ENCODE measurements at places on chromosomes 1 and 21. TPM values are rescaled to one million over a fixed set of nuclear protein-coding genes. Genes with fewer than 3 reads are reported as not detected.

The IVL gene
- total RNA-seq, result not detected

The CD5L gene
- not detected for total RNA-seq

The SELP gene
- total RNA-seq, result not detected

The GNAT2 gene
- total RNA-seq, result not detected

DNA sequence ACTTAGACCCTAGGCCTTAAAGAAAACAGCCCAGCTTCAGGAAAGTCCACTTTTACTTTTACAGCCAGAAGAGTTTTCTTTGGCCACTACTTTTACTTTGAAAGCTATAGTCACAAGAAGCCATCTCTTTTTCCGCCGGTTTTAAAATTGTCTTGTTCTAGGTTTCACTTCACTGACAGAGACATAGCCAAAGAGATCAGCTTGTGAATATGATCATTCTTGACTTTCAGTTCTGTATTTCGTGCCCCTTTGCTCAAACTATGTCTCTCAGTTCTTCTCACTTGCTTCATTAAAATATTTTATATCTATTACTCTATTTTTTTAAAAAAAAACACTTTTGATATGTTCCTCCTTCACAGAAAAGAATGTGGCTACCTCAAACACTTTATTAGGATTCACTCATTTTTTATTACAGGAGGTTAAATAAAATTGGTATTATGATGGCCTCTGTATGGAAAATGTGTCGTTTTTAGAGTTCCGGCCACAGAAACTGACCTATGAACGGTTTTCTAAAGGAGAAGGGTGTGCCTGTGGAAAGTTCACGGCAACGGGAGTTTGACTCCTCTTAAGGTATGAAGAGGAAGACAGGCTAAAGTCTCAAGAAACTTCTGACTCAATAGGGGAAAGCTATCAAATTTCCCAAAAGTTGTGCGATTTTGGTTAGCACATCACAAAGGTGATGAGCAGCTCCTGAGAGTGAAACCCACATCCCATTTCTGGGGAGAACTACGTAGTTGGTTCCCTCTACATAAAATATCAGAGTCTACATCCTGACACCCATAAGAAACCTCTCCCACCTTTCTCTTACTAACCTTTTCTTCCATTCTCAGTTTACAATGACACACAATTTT is 1.2 kb downstream of the MCOLN2 start:
- peaks cover 16% of the 10 kb centered on the region for H3K4me1 ChIP-seq
- H3K4me3 ChIP-seq, result no peak overlapping the region
- no peak for DNase-seq
- H3K27me3 ChIP-seq, result peaks cover 63% of the 10 kb centered on the region
- H3K36me3 ChIP-seq, result peaks cover 10% of the 10 kb centered on the region

- H3K36me3 ChIP-seq, result no peaks in the 10 kb centered on the region
- no peak overlapping the region for H3K27ac ChIP-seq
- no peak for DNase-seq
- H3K4me1 ChIP-seq, result peaks cover 37% of the 10 kb centered on the region
- H3K27me3 ChIP-seq, result no peaks in the 10 kb centered on the region
- H3K4me3 ChIP-seq, result no peak overlapping the region
Observed at GRCh38 chr1:230796626-230797025, 49.4 kb downstream of the CAPN9 start.

- no peaks in the 10 kb centered on the region for H3K36me3 ChIP-seq
- no peak for DNase-seq
- no peaks in the 10 kb centered on the region for H3K27me3 ChIP-seq
- no peak overlapping the region for H3K4me3 ChIP-seq
- no peak overlapping the region for H3K27ac ChIP-seq
- no peaks in the 10 kb centered on the region for H3K4me1 ChIP-seq
Observed at GRCh38 chr1:98371764-98372163, 289.8 kb upstream of the SNX7 start.

DNA sequence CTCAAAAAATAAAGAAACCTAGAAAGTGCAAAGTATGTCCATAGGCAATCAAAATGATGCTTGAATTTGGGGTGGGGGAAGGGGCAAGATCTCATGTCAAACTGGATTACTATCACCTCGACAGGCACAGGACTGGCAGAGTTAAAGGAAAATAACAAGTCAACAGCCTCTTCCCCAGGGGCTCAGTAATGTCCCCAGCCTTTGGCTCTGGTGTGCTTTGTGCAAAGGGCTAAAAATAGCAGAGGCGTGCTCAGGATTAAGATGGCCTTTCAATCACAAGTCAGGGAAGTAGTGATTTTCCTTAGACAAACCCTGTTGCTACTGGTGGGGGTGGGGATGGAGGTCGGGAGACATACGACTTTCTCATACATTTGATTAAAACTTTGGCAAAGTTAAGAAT is 63.5 kb upstream of the OLIG2 start:
- H3K4me1 ChIP-seq, result no peaks in the 10 kb centered on the region
- no peak for DNase-seq
- no peaks in the 10 kb centered on the region for H3K36me3 ChIP-seq
- H3K4me3 ChIP-seq, result no peak overlapping the region
- H3K27me3 ChIP-seq, result peaks cover 39% of the 10 kb centered on the region

DNA sequence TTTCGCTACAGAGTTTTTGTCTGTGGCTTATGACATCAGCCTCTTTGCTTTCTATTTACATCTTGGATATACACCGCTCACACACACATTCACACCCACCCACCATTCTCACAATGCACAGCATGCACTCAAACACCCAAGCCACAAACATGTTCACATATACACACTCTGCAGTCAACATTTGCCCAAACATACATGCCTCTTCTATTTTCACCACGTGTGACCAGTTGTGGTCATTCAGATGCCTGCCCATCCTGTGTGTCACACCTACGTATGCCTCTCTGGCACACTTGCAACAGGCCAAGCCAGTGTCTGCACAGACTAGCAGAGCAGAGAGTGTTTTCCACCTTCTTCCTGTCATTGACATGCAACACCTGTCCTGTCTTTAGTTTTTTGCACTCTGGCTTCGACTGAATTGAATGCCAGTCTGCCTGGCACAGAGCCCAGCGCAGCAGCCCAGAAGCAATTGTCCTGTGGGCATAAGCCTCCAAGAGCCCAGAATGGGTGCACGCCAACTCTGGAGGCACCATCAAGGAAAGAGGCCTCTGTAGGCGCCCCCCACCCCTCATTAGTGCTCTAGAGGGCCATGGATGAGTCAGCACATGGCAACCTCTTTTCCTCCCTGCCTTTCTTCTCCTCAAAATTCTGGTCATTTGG is 37.7 kb upstream of the LRRN2 start:
- no peak for DNase-seq
- no peak overlapping the region for H3K4me3 ChIP-seq
- peaks cover 20% of the 10 kb centered on the region for H3K27me3 ChIP-seq
